ENCODE measurements at places on chromosomes 6 and 20. TPM values are rescaled to one million over a fixed set of nuclear protein-coding genes. Genes with fewer than 3 reads are reported as not detected.

ALDH5A1 gene
- 15.4 TPM for total RNA-seq

PGM3 gene
- 19.8 TPM for total RNA-seq

GRCh38 chr20:47127546-47127945, 229.0 kb downstream of the ZMYND8 start:
- no peak for DNase-seq

MYLK4 gene
- total RNA-seq: 0.22 TPM

DNA sequence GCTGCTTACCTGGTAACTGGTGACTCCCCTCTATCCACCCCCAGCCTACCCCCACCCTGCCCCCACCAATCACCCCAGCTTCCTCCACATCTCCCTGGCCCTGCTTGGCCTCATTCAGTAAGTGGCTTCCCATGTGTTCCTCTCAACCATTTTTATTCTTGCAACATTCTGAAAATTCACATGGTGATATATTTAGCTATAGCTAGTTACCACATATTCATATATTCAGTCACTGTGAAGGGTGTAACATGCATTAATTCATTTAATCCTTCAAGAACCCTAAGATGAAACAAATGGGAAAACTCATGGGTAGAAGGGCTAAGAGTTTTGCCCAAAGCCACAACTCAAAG, 95.4 kb upstream of the CEP85L start:
- DNase-seq: no peak
